ENCODE measurements at places on chromosomes 16 and 17.

- DNase-seq = no peak
Measured at GRCh38 chr17:36980280-36980761, 31.6 kb downstream of the AATF start.

- no peak for DNase-seq
Measured at GRCh38 chr17:48800626-48801217, 16.3 kb downstream of the TTLL6 start.

DNA sequence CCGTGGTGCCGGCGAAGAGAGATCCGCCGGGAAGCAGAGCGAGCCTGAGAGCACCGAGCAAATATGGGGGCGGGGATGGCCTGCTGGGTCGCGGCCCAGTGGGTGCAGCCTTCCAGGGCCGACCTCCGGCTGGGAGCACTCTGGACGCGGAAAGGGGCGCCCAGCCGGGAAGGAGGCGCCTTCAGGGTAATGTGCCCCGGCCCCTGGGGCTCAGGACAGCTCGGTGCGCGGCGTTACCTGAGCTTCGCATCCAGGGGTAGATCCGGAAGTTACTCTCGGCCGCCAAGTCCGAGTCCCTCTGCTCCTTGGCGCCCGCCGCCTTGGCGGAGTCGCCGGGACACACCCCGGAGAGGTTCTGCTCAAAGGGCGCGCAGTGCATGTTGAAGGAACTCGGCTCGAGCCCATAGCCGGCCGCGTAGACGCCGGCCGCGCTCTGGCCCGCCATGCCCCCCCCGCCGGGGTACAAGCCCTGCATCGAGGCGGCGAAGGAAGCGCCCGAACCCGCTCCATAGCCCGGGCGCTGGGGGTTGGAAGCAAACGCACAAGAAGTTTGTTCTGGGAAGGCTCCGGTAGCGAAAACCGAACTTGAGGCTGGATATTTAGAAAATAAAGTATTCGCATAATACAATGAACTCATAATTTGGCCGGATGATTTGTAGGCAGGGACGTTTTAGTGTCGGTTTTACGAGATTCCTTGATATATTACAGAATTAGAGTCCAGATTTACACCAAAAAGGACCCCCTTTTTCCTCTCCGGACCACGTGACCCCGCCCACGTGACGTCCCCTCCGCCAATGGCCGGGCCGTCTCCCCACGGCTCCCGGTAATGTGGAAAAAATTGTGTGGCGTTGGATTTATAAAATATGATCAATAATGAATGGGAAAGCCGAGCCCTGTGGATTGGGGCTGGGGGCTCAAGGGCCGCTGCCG lies at the start of gene HOXB7:
TSS of gene HOXB7 (minus strand) at position 736 of the 930 bp plus-strand sequence. CDS start at position 637, 99 bp downstream.
- DNase-seq = peak; percentile 92

GRCh38 chr16:47503936-47504335 lies 42.8 kb downstream of the PHKB start:
- no peak for DNase-seq

- DNase-seq = no peak
Measured at GRCh38 chr17:31134576-31134975, 39.8 kb downstream of the NF1 start.

DNA sequence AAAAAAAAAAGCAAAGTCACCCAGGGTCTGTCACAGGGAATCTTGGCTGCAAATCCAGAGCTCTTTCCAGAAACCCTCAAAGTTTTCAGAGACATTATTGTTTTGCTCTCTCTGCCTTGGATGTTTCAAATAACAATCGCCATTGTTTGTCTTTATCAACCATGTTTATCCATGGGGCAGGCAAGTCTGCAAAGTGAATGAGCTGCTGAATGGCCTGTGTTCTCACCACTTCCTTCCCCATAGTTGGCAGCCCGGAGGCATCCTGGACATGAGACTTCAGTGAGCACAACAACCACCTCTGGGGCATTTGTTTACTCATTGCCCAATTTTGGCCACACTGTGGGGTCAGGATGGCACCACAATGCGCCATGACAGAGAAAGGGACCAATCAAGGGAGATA lies 53.1 kb upstream of the USP7 start:
- no peak for DNase-seq

GRCh38 chr16:8708536-8708935 lies 34.1 kb downstream of the ABAT start:
- no peak for DNase-seq

GRCh38 chr16:72216767-72217166 lies 44.8 kb upstream of the PMFBP1 start:
- DNase-seq = no peak

- peak; percentile 15 for DNase-seq
Measured at GRCh38 chr17:27623614-27624013, 7.4 kb upstream of the LGALS9 start.

DNA sequence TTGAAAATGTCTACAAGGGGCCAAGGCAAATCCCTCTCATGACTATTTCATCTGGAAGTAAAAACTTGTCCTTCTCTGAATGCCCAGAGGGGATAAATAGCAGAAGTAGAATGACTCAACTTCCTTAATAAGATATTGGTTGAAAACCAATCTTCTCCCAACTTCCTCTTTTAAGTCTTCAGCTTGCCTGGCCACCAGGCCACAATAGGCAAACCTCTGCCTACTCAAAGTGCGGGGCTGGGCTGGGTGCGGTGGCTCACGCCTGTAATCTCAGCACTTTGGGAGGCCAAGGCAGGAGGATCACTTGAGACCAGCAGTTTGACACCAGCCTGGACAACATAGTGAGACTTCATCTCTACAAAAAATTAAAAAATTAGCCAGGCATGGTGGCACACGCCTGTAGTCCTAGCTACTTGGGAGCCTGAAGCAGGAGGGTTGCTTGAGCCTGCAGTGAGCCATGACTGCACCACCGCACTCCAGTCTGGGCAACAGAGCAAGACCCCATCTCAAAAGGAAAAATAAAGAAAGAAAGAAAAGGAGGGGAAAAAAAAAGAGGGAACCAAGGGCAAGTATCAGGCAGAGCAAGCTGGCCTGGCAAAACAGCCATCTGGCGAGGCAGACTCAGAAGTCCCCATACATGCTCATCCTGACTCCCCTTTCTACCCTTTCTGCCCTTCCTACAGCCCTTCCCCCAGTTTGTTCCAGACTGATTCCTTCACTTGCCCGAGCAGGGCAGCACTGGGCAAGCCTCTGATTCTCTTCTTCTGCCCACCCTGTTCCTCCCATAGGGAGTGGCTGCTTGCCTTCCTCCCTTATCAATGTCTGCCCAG lies 20.6 kb downstream of the MAP3K14 start:
- DNase-seq = no peak

GRCh38 chr17:46175891-46176290 lies 17.3 kb downstream of the KANSL1 start:
- DNase-seq = peak; percentile 8

DNA sequence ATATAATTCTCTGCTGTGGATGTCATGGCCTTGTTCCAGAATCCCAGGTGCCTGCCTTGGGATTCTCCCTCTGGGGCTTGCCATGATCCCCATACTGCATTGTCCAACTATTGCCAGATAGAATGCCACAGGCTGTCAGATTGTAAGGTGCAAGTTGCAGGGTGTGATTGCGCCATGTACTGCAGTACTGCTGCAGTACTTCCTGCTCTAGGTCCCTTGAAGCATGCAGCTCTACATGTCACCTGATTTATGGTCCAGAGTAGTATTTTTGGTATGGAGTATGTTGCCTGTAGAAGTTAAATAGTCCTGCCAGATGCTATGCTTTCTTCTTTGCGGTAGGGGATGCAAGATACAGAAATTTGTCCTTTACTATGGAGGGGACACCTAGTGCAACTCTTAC lies 7.0 kb upstream of the SLFN5 start:
- DNase-seq = no peak

DNA sequence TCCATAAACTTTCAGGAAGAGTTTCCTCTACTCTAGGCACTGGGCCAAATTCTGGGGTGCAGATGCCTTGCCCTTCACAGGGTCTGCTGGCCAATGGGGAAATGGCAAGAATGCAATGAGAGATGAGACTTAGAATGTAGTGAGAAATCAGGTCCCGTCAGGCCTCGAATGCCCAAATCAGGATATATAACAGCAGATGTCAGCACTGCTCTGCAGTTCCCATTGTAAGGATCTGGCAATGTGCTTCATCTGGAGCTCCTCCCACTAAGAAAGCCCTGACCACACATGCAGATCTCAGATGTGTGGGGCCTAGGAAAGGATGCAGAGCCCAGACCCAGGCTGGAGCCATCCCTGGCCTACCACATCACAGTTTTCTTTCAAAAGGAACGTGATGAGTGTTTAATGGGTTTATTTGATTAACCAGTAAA lies 13.9 kb upstream of the LPCAT2 start:
- DNase-seq = peak; percentile 50

DNA sequence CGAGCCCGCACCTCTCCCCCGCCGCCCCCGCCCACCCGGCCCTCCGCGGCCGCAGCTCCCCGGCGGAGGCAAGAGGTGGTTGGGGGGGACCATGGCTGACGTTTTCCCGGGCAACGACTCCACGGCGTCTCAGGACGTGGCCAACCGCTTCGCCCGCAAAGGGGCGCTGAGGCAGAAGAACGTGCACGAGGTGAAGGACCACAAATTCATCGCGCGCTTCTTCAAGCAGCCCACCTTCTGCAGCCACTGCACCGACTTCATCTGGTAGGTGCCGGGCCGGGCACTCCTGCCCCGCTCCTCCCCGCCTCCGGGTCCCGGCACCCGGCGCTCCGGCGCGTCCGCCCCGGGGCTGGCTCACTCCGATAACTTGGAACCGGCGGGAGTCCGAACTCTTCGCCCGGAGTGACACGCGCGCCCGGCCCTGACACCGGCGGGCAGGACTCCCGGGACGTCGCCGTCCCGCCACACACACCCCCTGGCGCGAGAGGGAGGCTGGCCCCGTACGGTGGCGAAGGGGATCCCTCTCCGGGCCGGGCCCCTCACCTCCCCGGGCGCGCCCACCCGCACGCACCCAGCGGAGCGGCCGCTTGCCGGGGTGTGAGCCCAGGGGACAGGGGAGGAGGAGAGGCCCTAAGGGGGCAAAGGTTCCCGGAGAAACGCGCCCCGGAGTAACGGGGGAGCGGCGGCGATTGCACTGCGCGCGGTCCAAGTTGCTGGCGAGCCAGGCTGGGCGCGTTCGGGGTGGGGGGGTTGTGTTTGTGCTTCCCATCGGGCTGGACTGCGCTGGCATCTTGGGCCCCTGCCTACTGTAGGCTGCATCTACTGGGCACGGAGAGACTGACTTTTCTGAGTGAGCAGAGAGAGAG lies 581 bp downstream of the PRKCA start:
- peak; percentile 27 for DNase-seq

- no peak for DNase-seq
Measured at GRCh38 chr17:11969565-11969964, 27.7 kb downstream of the ZNF18 start.

DNA sequence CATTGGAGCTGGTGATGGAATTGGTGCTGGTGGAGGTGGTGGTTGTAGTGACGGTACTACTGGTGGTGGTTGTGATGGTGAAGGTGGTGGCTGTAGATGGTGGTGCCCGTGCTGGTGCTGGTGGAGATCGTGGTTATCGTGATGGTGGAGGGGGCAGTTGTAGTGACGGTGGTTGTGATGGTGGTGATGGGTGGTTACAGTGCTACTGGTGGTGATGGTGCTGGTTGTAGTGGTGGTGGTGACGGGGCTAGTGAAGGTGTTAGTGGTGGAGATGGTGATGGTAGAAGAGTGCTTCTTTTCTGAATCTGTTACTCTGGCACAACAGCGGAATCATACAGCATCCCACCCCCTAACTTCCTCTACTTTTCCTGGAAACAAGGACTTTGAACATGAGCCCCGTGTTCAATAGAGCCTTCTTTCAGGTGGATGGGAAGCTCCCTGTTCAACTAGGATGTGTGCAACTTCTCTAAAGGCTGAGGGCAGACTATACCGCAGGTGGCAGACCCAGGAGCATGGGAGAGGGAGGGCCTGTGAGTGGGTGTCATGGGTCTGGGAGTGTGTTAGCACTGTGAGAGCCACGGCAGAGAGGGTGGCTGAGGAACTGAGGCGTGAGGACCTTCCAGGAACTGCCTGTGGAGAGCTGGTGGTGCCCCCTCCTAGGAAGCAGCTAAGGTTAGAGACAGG lies 8.2 kb downstream of the TBX21 start:
- no peak for DNase-seq

DNA sequence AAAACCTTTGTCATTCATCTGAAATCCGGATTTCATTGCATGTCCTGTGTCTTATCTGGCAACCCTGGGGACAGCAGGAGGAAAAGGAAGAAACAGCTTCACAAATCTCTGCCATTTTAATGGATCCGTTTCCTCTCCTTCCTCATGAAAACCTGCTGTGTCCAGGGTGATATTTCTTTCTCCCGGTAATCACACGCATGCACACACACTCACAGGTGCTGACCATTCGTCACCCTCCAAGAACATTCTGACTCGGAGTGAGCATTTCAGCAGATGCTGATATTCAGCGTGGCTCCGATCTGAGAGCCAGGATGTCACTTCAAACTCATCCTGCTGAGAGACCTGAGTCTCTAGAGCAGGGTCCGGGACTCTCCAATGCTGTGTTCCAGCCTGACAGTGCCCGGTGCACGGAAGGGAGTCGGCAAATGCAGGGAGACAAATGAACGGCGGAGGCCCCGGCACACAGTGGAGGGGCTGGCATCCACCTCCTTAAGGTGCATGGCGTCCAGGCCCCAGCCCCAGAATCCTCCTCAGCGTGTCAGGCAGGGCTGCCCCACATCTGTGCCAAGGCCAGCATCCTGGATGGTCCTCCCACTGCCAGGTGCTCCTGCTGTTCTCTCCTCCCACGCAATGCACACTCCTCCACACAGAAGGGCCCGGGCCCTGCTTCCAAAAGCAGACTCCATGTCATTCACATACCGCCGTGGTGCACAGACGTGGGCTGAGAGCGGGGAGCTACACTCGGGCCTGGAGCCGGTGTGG lies 70.7 kb downstream of the RBFOX3 start:
- DNase-seq = no peak

DNA sequence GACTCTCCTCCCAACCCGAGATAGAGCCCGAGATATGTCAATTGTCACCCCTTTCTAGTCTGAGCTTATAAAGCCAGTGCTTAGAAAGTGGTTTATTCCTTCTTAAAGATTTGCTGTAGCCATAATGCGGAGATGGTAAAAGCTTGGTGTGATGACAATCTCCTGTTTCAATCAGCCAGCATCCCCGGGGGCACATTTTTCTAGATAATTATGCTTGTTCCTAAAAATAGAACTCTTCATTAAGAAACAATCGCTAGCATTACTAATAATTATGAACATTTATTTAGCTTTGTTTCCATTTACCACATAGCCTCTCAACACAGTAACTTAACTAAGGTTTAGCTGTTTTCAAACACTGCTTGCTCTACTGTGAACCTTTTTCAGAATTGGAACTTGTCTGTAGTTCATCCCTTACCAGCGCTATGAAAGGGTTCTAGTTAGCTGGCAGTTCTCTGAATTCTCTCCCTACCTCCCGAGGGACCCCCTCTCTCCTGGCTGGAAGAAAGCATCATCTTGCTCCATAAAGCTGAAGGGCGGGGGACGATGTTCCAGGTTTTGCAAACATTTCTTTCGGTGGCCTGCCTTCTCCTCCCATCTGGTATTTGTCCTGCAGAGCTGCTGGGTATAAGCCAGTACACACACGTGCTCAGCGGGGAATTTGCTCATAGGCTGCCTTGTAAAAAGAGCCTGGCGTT lies 922 bp upstream of the MRPL58 start:
- peak; percentile 60 for DNase-seq

- DNase-seq = no peak
Measured at GRCh38 chr16:47492428-47493377, 31.6 kb downstream of the PHKB start.

Measured in NCI-H1417 (cell line).